Skeletal muscle cell (primary cell): ENCODE measurements at places on chromosomes 2 and 18.

- DNase-seq: no peak
Measured at GRCh38 chr2:165909466-165909865, 44.1 kb downstream of the TTC21B start.

DNA sequence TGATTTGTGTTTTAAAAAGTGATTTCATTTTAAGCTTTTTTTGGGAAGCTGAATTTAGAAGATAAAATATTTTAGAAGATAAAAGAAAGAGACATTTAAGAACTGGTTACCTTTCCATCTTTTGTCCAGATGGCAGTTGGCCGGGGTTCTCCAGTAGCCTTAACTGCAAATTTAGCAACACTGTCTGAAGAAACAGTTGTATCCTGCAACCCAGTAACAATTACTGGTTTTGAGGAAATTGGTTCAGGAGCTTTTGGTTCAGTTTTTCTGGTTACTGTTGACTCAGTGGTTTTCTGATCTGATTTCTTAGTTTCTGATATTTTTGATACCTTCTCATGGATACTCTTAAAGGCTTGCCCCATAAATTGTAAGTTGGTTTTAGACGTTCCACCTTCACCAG, 49.9 kb downstream of the PLEKHA3 start:
- no peak for DNase-seq

- no peak for DNase-seq
Measured at GRCh38 chr2:47309952-47310800, 92.8 kb upstream of the MSH2 start.

GRCh38 chr2:211748339-211748738, 790.3 kb downstream of the ERBB4 start:
- DNase-seq: no peak

GRCh38 chr18:31192086-31192776, 29.6 kb upstream of the DSC1 start:
- no peak for DNase-seq

GRCh38 chr18:33575451-33575850, 2.6 kb upstream of the ASXL3 start:
- no peak for DNase-seq

DNA sequence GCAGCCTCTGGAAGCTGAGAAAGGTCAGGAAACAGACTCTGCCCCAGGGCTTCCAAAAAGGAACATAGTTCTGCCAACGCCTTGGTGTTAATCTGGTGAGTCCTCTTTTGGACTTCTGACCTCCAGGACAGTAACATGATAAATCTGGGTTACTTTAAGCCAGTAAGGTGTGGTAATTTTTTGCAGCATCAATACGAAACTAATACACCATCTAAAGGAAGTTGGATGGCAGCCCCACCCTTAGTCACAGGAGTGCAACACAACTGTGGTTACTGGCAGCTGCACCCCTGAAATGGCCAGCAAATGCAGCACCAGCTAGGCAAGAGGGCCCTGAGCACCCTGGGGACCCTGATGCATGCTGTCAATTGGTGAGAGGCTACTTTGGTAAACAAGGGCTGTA, 25.8 kb downstream of the CREG2 start:
- DNase-seq: no peak

GRCh38 chr18:70758780-70759179, 469.9 kb downstream of the SOCS6 start:
- no peak for DNase-seq

DNA sequence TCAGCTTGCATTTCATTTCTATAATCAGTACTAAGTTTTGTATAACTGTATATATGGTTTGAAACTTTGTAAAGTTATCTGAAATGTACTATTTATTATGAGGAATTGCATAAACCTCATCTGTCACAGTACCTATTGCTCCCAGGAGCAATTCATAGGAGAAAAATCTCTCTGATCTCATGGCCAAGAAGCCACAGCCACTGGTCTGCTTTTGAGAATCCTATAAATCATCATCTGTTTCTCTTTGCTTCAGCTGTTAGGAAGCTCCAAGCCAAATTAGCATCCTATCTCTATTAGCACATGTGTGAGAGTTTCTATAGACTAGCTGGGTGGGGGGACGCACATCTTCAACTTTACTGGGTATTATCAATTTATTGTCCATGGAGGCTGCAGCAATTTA, 210.3 kb downstream of the CYP26B1 start:
- no peak for DNase-seq

GRCh38 chr18:32509111-32509510, 38.4 kb upstream of the GAREM1 start:
- DNase-seq: no peak

GRCh38 chr2:54646170-54646927, 77.1 kb upstream of the EML6 start:
- no peak for DNase-seq

GRCh38 chr18:46771141-46771540, 14.3 kb upstream of the ST8SIA5 start:
- DNase-seq: no peak
